ENCODE measurements at places on chromosomes 2 and 18. TPM values are rescaled to one million over a fixed set of nuclear protein-coding genes. Genes with fewer than 3 reads are reported as not detected.
A peak's percentile ranks its signal among the peaks of the same experiment; 100 is the strongest.

Gene PID1
- 0.18 TPM for total RNA-seq

Gene ZNF521
- not detected for total RNA-seq

Gene FBXO41
- total RNA-seq, result 3.0 TPM

Gene DDX18
- total RNA-seq, result 234 TPM

Gene TACR1
- total RNA-seq, result not detected

Gene IL1A
- total RNA-seq, result not detected

GRCh38 chr2:39069136-39069515 is 51.7 kb downstream of the SOS1 start:
- no peak for DNase-seq

- no peak for DNase-seq
These were observed 89.6 kb downstream of the TGFA start for GRCh38 chr2:70463997-70464396.

DNA sequence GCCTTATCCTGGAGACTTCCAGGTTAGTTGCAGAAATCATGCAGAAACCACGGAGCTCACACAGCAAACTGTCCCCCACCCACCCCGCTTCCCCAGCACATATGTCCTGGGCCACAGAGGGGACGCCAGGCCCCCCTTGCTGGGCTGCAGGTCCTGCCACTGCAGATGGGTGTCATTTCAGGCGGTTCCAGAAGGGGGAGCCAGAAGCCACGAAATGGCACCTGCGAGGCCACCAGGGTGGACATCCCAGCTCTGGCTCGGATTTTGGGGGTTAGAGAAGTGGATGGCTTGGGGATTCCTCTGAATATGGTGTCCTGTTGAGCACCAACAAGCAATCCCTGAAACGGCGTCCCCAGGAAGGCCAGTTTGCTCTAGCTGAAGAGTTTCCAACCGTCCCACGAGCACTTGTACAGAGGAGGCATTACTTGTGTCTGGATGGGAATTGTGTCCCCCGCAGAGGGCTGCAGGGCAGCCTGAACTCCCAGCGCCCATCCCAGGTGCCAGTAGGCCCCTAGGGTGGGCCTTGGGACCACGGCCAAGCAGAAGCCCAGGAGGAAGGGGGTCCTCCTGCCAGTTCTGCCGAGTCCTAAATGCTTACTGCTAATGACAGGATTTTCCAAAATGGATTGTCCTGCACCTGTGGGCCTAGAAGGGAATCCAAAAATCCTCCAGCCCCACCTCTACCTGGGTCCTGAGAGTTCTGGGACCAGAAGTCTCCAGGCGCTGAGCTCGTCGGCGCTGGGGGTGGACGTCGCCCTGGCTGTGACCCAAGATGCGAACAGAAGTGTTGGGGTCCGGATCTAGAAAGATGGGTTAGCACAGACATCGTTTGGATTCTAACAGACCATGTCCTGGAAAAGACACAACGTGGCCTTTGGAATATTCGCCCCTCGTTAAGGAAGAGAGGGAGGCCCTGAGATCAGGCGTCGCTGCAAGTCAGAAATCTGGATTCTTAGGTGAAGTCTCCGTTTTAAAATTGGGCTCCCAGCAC is 14.6 kb upstream of the NFATC1 start:
- DNase-seq, result peak; percentile 22

GRCh38 chr2:122203523-122203922 is 448.1 kb downstream of the TSN start:
- DNase-seq, result no peak

DNA sequence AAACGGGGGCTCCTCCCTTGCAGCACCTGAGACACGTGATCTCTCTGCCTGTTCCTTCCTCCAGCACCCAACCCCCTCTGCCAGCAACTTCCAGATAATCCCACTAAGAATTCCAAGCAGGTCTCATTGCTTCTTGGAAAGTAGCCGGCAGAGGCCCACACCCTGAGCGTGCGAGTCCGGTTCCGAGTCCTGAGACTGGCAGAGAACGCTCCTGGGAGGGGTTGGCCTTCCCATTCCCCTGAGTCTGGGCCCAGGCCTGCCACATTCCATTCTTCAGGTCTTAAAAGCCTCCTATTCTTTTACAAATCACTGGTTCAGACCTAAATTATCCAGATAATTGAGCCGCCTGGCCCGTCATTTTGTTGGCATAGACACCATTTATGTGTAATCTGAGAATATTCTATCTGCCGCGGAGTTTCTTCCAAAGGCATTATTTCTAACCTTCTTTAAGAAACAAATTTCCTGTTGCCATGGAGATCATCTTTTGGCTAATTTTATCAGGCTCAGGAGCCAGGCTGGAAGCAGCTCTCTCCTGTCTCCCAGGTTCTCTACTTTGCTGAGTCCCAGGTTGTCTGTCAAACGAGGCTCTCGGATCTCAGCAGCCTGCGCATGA is 165.4 kb downstream of the MYCN start:
- DNase-seq, result no peak

DNA sequence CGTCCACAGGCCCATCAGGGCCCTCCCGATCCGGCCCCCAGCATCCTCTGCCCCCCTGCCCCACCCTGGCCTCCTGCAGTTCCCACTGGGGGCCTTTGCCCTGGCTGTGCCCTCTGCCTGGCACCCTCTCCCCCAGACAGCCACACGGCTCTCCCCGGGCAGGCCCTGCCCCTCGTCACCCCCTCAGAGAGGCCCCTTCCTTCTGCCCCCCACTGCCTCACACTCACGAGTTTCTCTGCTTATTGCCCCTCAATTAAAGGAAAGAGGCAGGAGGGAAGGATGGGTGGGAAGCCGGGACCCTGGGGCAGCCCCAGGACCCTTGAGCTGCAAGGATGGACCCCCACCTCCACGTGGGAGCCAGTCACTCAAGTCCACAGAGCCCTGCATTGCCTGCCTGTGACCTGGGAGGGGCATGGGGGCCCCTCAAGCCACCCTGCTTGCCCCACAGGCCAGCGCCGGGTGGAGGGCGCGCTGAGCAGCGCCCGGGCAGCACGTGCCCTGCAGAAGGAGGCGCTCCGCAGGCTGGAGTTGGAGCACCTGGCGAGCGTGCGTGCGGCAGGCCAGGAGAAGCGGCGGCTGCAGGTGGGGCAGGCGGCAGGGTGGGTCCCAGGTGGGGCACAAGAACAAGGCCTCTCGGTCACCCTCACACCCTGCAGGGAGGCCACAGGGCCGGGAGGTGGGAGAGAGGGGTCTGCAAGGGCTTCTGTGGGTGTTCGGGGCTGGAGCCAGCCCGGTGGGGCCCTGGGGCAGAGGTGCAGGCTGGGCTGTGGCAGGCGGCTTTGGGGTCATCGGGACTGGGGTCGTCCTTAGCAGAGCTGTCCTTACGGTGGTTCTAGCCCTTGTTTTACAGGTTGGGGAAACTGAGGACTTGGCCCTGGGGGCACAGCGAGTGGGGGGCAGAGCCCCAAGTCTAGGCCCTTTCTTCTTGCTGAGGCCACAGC is 30.5 kb upstream of the SNED1 start:
- no peak for DNase-seq

- no peak for DNase-seq
These were observed 9.2 kb upstream of the D2HGDH start for GRCh38 chr2:241724975-241725870.

GRCh38 chr2:173860566-173860965 is 104.6 kb downstream of the SP3 start:
- no peak for DNase-seq

DNA sequence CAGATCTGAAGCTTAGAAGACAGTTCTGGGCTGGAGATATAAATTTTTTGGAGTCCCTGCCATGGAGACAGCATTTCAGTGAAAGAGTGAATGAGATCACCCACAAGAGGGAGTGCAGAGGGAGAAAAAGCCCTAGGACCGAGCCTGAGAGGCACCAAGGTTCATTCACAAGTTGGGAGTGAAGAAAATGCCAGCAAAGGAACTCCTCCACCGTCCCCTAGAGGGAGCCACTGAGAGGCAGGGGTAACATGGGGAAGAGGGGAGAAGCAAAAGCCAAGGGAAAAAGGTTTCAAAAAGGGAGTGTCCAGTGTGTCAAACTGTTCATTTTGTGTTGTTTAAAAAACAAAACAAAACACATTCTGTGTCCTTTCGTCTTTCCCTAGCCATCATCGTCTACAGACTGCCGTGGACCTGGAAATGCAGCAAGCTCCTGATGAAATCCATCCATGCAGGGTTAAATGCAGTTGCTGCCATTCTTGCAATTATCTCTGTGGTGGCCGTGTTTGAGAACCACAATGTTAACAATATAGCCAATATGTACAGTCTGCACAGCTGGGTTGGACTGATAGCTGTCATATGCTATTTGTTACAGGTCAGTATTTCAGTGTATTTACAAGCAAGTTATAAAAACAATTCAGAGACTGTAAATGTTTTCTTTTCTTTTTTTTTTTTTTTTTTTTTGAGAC is 19.1 kb downstream of the CYBRD1 start:
- no peak for DNase-seq

Data from HepG2 (cell line).